Uterus (tissue), 4 donors: ENCODE measurements at places on chromosomes 2 and 18. TPM values are rescaled to one million over a fixed set of nuclear protein-coding genes. Genes with fewer than 3 reads are reported as not detected.

The NYAP2 gene
- total RNA-seq, result not detected

The EPB41L5 gene
- total RNA-seq, result 10.9 TPM

The SEPTIN2 gene
- 190 TPM for total RNA-seq

The PRSS56 gene
- total RNA-seq, result not detected

The IL18R1 gene
- 1.3 TPM for total RNA-seq

The IL1R2 gene
- 8.2 TPM for total RNA-seq
